ENCODE measurements at places on chromosomes 12 and 14.

- no peak for DNase-seq
Measured at GRCh38 chr12:96099986-96100385, 64.6 kb upstream of the LTA4H start.

DNA sequence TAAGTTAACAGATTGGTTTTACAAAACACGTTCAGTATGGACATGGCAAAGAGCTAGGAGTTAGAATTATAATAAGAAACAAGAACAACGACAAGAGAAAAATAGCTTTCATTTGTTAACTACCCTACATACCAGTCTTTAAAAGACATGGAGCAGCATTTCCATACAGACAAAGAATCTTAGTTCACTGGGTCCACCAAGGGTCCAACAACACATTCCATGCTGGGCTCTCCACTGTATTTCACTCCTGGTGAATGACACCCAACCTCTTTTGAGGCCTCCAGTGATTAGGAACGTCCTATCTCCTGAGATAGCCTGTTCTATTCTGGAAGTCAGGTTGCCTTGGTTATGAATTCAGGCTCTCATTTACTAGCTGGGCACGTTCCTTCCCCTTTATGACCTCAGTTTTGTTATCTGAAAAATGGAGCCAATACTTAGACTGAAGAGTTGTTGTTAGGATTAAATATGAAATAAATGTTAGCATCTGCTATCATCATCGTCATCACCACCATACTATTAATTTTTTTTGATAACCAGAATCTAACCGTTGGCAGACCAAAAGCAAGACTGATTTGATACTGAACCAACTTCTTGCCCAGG lies 37.7 kb downstream of the C12orf75 start:
- no peak for DNase-seq

DNA sequence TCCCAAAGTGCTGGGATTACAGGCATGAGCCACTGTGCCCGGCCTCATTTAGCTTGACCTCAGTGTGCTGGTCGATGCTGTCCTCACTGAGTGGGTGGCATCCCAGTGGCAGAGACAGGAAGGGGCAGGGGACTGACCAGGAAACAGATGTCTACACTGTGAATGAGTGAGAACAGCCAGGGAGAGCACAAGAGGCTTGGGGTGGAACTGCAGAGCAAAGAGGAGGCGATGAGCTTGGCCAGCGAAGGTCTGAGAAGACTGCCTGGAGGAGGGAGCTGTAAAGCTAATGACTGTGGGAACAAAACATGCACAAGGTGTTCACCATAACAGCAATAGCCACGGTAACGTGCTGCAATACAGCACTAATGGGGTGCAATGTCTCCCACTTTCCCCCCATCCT lies 57.2 kb upstream of the BEGAIN start:
- no peak for DNase-seq

- DNase-seq, result no peak
Measured at GRCh38 chr12:113184098-113184899, 979 bp downstream of the DDX54 start.

GRCh38 chr12:31732926-31733548 lies 4.2 kb upstream of the AMN1 start:
- DNase-seq, result no peak

DNA sequence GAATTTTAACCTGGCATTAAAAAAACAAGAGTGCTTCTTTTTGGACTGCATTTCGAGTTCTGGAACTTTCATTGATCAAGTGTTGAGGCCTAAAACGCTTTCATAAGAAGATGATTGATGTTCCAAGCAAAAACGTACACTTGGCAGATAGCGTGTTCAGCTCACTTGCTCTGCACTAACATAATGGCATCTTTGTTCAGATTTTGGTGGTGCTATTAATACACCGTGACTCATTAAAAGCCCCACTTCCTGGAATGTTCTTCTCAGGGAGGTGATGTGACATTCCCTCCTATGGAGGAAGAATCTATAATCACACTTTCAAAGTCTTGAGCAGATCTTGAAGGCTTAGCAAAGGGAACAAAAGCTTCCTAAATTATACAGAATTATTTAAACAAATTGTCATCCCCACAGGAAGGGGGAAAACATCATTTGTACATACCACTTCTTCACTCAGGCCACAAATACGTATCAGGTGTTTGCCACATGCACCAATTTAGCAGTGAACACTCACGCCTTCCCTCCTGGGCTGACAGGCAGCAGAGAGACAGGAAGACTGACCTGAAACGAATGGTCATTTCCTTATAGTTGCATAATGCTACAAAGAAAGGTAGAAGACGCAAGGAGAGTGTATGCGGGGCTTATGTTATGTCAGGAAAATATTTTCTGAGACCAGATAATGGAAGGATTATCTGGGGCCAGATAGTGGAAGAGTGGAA lies 15.4 kb downstream of the HSP90AA1 start:
- DNase-seq, result no peak
